ENCODE measurements at places on chromosomes 6 and 20.

- no peak for DNase-seq
These were observed 104.6 kb downstream of the DLL1 start for GRCh38 chr6:170186006-170186935.

- DNase-seq, result no peak
These were observed 3.2 kb downstream of the GFOD1 start for GRCh38 chr6:13484138-13484708.

DNA sequence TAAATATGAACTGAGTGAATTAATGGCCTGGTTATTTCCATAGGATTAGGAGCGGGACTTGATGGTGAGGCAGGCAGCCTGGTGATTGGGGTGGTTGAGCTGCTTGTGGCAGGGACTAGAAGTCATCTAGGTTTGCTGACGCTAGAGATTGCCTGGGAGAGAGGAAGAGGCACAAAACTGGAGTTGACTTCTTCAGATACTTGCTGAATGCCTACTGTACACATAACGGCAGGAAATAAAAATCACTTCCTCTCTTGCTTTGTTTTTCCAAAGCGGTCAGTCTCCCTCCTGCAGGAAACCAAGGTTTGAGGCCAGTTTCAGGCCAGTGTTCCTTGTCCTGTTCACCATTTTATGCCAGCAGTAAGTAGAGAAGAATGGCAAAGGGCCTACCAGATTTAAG lies 36.7 kb upstream of the MYLIP start:
- no peak for DNase-seq

DNA sequence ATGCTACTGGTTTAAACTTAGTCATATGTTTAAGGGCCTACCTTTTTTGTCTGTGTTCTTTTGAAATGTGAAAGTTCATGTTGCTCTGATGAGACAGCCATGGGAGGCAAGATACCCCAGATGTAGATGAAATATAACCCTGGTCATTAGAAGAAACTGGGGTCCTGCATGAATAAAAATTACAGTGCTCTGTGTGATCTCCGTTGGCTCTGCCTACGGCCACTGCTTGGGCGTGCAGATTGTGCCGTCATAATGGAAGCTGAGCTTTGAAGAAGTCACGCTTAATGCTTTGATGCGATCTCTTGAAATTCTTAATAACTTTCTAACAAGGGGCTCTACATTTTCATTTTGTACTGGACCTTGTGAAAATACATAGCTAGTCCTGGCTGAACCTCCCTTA lies at the start of gene TAAR2:
TAAR2 (minus strand) TSS at position 101 of the 400 bp plus-strand sequence; CDS start at position 101, 0 bp downstream.
- DNase-seq, result no peak

GRCh38 chr20:8078528-8078914 lies 53.5 kb upstream of the PLCB1 start:
- no peak for DNase-seq

GRCh38 chr6:45376310-45377042 lies 1.3 kb downstream of the SUPT3H start:
- no peak for DNase-seq

DNA sequence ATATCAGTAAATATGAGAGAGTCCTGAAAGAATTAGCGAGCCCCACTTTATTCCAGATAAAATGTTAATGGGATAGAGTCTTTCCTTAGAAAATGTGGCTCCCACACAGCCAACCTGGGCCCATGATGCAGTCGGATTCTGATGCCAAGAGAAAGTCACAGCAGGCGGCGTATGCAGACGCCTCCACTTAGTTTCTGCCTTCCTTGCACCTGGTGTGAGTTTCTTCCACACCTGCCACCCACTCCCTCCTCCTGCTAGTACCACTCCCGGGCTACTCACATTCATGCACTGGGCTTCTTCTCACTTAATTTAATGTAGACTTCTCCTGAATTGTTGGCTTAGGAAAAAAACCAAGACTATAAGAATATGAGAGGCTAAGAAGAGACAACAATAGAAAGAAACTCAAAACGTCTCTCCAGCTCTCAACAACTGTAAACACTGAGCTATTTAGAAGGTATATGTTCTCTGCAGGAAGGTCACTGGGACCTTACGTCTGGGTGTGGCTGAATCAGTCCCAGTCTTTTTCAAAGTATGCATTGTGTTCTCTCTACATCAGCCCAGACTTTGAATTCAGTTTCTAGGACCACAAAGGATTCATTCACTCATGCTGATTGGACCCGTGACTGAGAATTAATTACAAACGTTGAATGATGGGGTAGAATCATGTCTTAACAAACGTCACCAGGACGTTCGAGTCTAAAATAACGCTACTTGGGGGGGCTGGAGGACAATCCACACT lies 70.4 kb downstream of the GCNT2 start:
- no peak for DNase-seq

- DNase-seq, result peak; percentile 42
These were observed 780 bp downstream of the ZCCHC3 start for GRCh38 chr20:297925-298775.

Data from activated effector memory CD4-positive, alpha-beta T cell treated with Interleukin-2 at 50 U/mL for 16 hours (primary cell).